ENCODE measurements at places on chromosomes 11 and 22.

DNA sequence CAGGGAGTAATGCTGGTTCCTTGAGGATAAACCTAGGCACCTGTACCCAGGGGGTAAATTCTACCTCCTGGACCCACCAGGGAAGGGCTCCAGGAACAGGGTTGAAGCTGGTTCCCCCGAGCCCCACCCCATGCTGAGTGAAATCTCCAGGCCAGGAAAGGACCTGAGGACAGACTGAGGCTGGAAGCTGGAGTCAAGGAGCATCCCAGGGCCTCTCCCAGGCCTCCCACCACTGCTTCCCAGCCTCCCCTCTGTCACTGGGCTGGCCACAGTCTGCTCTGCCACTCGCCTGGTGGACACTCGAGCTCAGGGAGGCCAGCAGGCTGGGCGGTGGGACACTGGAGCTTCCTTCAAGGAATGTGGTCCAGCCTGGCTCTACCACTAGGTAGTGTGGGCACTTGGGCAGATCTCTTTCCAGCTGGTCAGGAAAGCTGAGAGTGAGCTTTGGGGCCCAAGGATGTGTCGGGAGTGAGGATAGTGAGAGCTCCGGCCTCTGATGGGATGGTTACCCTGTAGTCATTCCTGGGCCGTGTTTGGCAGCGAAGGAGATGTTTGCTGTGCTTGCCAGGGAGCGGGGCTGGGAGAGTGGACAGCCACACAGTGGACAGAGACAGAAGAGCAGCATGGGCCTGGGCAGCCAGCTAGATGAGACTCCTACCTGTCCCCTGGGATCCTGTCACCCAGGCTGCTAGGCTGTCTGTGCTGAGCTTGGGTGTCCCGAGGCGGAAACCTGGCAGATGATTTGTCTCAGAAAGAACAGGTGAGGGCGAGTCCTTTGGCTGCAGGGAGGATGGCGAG lies 3.4 kb downstream of the OVOL1 start:
- no peak for DNase-seq

- no peak for DNase-seq
These were observed 213.1 kb upstream of the B3GAT1 start for GRCh38 chr11:134625151-134625550.

- DNase-seq: peak; percentile 84
These were observed 2.2 kb downstream of the HTR3A start for GRCh38 chr11:113977071-113977490.

DNA sequence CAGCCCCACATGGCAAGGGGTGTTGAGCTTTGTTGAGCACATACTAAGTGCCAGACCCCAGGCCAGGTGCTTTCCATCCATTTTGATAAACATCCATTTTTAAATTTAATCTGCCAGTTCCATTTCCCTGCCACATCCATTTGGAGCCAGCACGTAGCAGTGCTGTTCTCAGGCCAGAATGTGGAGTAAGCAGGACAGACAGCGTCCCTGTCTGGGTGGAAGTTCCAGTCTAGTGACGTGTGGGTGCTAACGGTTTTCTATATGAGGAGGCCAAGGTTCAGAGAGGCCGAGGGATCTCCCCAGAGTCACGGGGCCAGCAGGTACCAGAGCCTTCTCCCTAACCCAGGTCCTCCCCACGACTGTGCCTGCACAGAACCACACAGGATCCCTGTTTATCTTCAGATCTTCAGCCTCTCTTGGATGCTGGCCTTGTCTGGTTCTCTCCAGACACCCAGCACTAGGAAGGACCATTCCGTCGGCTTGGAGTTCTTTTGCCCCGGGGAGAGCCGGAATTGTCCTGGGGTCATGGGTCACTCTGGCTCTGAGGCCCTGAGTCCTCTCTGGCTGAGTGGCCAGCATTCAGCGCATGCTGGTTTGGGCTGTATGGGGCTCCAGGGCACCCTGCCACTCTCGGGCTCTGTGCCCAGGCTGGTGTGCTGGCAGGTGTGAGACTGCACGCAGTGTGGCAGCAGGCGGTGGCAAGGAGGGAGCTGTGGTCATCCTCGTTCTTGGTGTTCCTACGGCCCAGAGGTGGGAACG lies 63.6 kb upstream of the PPARA start:
- no peak for DNase-seq

- DNase-seq: no peak
These were observed 131.3 kb downstream of the C11orf87 start for GRCh38 chr11:109553284-109553683.

DNA sequence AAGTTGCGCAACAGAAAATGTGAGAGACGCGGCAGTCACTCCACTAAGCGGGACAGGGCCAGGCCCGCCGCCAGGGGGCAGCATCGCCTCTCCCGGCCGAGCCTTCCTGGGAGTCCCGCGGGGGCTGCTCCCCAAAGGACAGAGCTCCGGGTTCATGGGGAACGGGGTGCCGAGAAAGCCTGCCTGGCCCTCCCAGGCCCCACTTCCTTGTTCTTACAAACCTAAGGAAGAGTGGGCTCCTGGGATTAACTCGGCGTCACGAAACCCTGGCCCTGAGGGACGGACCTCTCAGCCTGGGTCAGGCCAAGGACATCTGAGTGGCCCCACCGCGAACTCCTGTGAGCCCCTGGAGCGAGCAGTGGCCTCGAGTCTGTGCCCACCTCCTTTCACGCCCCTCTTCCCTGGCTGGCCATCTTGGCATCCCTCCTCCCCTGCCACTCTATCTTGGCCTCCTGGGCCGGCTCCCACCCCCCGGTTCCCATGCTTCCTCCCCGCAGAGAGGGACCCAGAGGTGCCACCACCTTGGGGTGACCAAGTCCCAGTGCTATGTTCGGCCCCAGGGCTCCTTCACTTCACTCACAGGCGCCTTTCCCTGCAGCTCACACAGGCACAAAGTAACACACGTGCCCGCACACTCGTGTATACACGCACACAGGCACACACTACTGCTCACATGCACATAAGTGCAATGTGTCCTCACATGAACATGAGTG lies 99.9 kb upstream of the FGF3 start:
- DNase-seq: peak; percentile 66

DNA sequence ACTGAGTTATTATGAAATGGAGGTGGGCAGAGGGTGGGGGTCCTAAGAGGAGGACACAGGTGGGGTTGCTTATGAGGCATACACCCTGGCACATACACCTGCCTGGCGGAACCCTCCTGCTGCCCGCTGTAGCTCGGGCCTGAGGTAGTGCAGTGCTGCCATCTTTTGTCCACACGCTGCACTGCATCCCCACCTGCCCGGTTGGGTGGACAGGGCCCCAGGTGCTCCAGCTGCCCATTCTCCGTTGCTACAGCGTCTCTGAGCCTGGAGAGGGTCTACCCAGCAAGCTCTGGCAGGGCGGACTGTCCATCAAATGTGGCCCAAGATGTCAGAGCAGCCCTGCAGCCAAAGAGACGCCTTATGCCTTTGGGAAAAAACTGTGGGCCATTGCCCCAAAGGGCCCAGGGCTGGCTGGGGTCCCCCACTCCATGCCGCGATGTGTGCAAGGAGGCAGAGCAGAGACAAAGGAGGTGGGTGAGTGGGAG lies 131.2 kb downstream of the BUD13 start:
- DNase-seq: no peak

DNA sequence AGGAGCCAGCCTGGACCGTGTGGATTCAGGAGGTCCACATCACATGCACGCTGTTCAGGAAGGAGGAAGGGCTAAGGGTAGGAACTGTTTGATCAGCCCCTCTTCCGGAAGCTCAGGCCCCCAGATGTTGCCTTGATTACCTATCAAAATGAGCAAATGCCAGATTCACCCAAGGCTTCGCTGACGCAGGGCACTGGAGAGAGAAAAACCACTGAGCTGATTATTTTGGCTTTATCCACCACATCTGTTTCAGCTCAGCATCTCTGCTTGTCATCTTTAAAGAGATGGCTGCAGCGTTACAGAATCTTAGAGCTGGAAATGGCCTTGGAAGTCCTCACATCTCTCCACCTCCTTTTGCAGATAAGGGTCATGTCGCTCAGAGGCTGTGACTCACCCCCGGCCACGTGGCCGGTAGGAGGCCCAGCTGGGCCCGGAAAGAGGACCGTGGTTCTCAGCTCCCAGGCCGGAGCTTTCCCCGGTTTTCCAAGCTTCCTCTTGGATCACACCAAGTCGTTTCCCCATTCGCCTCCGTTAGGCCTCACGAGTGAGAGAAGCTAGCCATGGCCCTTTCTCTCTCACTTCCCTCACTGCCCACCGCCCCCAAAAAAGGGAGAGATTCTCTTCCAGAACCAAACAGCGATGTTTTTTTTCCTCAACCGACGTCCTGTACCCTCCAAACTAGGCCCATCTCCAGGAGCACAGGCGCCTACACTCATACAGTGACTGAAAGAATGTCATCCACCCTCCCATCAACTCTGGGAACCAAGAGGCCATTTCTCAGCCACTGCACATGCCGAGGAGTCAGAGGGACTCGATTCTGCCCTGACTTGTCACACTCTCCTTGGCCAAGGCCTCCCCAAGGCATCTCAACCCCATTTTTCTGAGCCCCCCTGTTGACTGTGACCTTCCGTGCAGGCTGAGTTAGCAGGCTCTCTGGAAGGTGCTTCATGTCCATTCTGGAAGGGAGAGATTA lies 37.6 kb downstream of the LIF start:
- no peak for DNase-seq

DNA sequence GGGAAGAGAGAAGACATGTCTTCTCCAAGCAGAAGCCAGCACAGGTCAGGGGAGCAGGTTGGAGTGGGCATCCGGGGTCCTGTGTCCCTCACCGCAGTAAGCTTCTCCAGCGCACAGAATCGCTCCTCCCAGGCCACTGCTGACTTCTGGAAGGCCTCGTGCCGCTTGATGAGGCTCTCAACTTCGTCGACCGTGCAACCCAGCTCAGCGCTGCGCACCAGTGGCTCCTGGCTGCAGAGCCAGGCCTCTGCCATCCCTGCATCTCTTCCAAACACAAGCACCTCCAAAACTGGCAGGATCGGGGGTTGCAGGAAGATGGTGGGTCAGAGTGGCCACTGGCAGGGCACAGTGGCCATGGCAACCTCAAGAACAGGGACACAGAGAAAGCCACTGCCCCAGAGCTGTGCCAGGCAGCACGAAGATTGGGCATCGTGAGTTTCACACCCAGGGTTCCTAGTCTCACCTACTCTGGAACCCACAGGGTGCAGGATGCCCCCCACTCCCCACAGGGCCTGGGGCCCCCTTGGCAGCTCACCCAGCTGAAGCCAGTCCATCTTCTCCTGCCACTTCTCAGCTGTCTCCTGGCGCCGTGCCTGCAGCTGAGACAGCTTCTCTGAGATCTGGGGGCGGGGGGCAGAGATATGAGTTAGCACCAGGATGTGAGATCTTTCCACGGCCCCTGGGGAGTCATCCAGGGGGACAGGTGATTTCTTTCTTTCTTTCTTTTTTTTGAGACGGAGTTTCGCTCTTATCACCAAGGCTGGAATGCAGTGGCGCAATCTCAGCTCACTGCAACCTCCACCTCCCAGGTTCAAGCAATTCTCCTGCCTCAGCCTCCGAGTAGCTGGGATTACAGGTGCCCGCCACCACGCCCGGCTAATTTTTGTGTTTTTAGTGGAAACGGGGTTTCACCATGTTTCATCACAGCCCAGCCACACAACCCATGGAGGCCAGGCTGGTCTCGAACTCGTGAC lies 11.2 kb upstream of the RBM4B start:
- no peak for DNase-seq

Measured in B cell (primary cell).